IPS DF 19.7 (cell line): ENCODE measurements at places on chromosomes 2 and 18.

GRCh38 chr2:14385043-14385442 lies 247.5 kb upstream of the LRATD1 start:
- no peak for DNase-seq

- DNase-seq, result no peak
These were observed 6.0 kb downstream of the LHCGR start for GRCh38 chr2:48749291-48750127.

DNA sequence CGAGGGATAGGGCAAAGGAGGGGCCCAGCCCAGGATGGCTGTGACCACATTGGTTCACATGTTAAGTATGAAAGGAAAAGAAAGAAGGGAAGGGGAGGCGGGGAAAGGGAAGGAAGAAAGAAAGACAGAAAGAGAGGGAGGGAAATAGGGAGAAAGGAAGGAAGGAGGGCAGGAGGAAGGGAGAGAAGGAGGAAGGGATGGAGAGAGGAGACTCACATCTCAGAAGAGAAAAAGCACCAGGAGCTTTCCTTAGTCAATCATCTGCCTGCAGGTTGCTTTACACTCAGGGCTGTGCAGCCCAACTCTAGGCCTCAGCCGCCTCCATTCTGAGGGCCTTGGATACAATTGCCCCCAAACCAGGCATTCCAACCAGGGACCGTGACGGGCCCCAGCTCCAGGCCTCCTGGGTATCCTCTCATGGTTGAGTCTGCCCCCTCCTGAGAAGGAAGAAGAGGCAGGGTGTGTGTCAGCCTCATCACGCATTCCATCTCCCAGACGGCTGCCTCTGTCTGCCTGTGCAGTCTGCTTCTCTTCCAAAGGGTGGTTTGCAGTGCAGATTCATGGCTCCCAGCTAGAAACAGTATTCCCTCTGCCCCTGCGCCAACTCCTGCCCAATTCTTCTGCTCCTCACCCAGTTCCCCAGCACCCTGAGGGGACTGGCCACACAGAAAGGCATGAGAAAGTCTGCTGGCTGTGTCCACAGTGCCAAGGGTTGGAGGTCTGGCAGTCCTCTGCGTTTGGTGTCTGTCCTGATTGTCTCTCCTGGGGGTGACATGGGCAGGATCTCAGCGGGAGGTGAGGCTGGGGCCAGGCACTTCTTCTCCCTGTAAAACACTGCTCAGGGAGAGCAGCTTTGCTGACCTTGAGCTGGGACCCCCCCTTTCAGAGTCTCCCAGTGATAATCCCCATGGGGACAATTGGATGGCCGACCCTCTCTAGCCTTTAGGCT lies 163.3 kb downstream of the SMAD7 start:
- no peak for DNase-seq

- no peak for DNase-seq
These were observed 46.3 kb upstream of the ITGB6 start for GRCh38 chr2:160246356-160246755.

DNA sequence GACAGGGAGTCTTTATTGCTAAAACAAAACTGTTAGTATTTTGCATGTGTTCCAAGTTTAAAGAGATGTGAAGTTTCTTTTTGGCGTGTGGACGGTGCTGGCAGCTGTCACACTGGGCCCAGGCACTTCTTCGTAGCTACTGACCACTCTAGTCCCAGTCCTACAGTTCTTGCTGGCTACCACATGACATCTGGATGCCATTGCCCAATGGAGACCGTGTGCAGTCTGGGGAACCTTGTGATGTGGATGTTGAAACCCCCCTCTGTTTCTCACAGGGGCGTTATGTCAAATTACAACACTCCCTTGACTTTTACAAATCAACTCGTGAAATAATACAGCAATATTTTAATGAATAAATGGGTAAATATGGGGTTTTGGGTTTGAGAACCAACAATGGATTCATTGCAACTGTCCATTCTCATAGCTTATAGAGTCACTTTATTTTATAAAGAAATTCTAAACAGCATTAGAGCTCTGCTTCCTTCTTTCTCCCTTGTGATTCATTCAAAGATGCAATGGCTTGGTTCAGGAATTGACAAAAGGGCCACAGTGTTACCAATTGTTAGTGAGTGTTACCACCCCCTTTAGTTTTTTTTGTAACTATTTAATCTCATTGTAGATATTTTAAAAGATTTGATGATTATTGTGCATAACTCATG lies 1.2 kb downstream of the GPD2 start:
- no peak for DNase-seq

DNA sequence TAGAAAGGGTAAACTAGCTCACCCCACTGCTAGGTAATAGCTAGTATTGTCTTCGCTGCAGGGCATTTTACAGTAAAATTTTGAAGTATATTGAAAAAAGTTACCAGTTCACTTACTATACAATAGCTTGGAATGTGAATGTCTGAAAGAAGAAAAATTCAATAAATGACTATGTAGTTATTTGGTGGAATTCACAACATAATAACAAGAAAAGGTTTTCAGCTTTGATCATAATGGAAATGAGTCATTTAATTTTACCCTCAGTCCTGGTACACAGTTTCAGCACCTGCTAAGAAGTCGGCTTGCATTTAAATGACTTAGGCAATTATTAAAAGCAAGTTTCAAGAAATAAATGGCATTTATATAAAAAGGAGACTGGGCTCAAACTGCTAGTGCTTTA lies 90.4 kb downstream of the NUP35 start:
- DNase-seq, result no peak
